Caco-2 (cell line): ENCODE measurements at places on chromosomes 2 and 18. TPM values are rescaled to one million over a fixed set of nuclear protein-coding genes. Genes with fewer than 3 reads are reported as not detected.

DNA sequence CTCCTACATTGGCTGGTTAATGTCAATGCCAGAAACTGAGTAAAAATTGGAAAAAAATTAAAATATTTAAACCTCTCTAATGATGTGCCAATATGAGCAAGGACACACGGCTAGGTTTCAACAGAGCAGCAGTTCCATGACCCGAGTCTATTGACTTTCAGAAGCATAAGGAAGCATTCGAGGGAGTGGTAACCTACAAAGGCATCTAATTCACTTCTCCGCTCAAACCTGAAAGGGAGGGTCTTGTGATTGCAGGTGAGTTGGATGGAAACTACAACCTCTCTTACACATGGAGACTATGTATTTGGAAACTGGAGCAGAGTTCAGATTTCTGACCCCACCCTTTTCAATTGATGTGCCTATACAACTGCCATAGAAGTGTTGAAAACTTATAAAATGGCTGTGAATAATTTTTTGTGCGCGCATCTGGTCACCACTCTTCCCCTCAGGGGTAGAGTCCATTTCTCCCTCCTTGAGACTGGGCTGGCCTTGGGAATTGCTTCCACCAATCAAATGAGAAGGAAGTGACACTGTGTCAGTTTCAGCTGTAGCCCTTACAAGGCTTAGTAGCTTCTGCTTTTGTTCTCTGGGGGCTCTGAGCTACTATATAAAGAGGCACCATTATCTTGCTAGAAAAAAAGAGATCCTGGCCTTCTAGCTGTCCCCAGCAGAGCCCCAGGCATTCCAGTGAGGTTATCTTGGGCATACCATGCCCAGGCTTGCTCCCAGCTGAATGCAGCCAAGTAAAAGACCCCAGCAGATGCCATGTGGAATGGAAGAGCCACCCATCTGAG is 278.0 kb downstream of the EPHA4 start:
- no peak for DNase-seq
- no peaks in the 10 kb centered on the region for H3K27me3 ChIP-seq
- no peak overlapping the region for H3K27ac ChIP-seq
- peaks cover 16% of the 10 kb centered on the region for H3K4me1 ChIP-seq
- no peak overlapping the region for H3K4me3 ChIP-seq
- H3K36me3 ChIP-seq: no peaks in the 10 kb centered on the region

- H3K27ac ChIP-seq: no peak overlapping the region
- H3K4me3 ChIP-seq: no peak overlapping the region
- no peaks in the 10 kb centered on the region for H3K27me3 ChIP-seq
- H3K36me3 ChIP-seq: no peaks in the 10 kb centered on the region
- no peak for DNase-seq
- no peaks in the 10 kb centered on the region for H3K4me1 ChIP-seq
These were observed 329.3 kb upstream of the ZNF804A start for GRCh38 chr2:184268900-184269477.

- peak; percentile 44 for DNase-seq
- H3K4me3 ChIP-seq: no peak overlapping the region
- no peaks in the 10 kb centered on the region for H3K36me3 ChIP-seq
- no peaks in the 10 kb centered on the region for H3K27me3 ChIP-seq
- no peak overlapping the region for H3K27ac ChIP-seq
These were observed 75.2 kb upstream of the C2orf15 start for GRCh38 chr2:99066075-99066958.

- H3K4me3 ChIP-seq: no peak overlapping the region
- H3K27me3 ChIP-seq: no peaks in the 10 kb centered on the region
- H3K36me3 ChIP-seq: no peaks in the 10 kb centered on the region
- peak overlapping the region; percentile 45 for H3K27ac ChIP-seq
- H3K4me1 ChIP-seq: no peaks in the 10 kb centered on the region
These were observed 101.3 kb downstream of the PTPRM start for GRCh38 chr18:7668392-7668791.

GKN1 gene
- not detected in 2 replicates for total RNA-seq

DNA sequence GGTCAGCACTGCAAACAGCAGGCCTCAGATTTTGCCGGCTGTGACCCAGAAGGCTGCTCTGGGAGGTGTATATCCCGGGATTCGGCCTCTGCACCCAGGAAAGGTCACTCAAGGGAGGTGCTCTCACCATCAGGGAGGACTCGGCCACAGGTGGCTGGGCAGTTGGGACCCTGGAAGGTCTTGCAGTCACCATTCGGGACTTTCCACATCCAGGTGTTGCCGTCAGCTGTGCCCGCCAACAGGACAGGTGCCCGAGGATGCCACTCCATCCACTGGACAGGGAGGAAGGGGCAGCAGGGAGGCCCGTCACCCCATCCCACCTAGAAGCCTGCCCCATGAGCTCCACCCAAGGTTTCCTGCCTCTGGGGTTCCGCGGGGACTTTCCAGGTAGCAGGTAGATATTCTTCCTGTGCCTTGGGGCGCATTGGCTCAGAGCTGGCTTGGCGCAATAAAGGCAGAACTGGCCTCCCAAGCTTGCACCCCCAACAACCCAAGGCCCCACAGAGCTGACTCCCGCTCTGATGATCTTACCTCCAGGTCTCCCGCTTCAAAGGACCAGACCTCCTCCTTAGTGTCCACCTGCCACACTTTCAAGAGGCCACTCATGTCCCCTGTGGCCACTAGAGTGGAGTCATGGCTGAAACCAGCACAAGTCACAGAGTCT is 3.5 kb downstream of the AAMP start:
- peak overlapping the region; percentile 55 for H3K27ac ChIP-seq
- no peak for DNase-seq
- H3K36me3 ChIP-seq: peaks cover 6% of the 10 kb centered on the region; the same call in 1 of the 2 replicates
- H3K27me3 ChIP-seq: no peaks in the 10 kb centered on the region
- H3K4me3 ChIP-seq: no peak overlapping the region

DNA sequence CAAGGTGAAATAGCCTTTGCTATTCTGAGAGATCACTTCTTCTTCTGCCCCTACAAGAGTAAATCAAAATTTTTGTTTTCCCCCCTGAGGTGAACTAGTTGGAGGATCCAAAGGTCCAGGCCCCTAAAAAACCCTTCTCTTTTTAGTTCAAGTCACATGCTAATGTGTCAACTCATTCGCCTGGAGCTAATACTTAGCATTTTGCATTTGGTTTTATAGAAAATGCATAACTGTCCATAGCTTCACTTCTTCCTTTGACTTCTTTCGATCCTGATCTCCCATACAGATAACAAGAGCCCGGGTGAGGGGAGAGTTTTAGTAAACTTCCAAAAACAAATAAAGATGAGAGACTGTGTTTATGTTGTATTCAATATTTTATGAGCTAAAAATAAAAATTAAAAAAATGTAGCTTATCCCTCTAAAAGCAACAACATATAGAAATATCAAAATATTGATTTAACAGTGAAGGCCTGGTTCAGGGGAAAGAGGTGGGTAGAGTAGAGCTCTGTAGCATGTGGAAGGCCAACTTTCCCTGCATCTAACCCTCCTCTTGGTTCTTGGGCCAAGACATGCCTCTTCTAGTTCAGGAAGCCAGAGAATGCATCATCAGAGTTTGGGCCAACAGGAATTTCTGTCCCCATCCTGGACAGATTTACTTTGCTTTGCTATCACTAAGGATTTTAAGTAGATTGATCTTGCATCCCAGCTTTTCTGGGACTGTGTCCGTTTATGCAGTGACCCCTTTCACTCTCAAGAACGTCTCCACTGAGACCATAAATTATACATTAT is 333.8 kb downstream of the ALK start:
- H3K36me3 ChIP-seq: no peaks in the 10 kb centered on the region
- no peaks in the 10 kb centered on the region for H3K4me1 ChIP-seq
- no peaks in the 10 kb centered on the region for H3K27me3 ChIP-seq
- DNase-seq: no peak
- H3K27ac ChIP-seq: no peak overlapping the region
- H3K4me3 ChIP-seq: no peak overlapping the region

- no peak overlapping the region for H3K4me3 ChIP-seq
- 0 out of 2 replicates have a peak, but pooled peaks cover 10% of the 10 kb centered on the region for H3K4me1 ChIP-seq
- no peaks in the 10 kb centered on the region for H3K27me3 ChIP-seq
- no peaks in the 10 kb centered on the region for H3K36me3 ChIP-seq
These were observed 94.6 kb upstream of the SCG2 start for GRCh38 chr2:223696719-223697118.

- no peak overlapping the region for H3K4me3 ChIP-seq
- H3K36me3 ChIP-seq: no peaks in the 10 kb centered on the region
- peaks cover 10% of the 10 kb centered on the region; the same call in 1 of the 2 replicates for H3K4me1 ChIP-seq
- no peak overlapping the region for H3K27ac ChIP-seq
- DNase-seq: peak; percentile 30
These were observed 13.3 kb upstream of the PRELID3A start for GRCh38 chr18:12394428-12394827.

MAPK4 gene
- total RNA-seq: 0.63 and 0.88 TPM in 2 replicates

DNA sequence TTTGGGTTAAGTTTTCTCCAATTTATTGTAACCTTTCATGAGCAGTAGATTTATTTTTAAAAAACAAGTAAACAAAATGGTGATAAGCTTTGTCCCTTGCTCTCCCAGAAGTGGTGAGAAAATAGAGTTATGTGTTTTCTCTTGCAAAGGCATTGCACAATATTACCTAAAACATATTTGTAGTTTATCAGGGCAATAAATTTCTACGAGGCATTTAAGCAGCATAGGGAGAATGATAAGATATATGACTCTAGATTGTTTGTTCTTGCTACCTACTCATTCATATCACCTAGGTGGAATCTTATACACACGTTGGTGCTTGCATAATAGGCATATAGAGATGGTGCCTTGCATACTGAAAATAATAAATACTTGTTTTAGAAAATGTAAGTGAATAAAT is 201.7 kb downstream of the MYO1B start:
- H3K27me3 ChIP-seq: no peaks in the 10 kb centered on the region
- DNase-seq: no peak
- H3K4me1 ChIP-seq: peaks cover 20% of the 10 kb centered on the region
- no peaks in the 10 kb centered on the region for H3K36me3 ChIP-seq
- H3K27ac ChIP-seq: peak overlapping the region; percentile 20

NEU2 gene
- not detected in 2 replicates for total RNA-seq
